GM12892 (cell line): ENCODE measurements at places on chromosomes 3 and 15.
A peak's percentile ranks its signal among the peaks of the same experiment; 100 is the strongest.

DNA sequence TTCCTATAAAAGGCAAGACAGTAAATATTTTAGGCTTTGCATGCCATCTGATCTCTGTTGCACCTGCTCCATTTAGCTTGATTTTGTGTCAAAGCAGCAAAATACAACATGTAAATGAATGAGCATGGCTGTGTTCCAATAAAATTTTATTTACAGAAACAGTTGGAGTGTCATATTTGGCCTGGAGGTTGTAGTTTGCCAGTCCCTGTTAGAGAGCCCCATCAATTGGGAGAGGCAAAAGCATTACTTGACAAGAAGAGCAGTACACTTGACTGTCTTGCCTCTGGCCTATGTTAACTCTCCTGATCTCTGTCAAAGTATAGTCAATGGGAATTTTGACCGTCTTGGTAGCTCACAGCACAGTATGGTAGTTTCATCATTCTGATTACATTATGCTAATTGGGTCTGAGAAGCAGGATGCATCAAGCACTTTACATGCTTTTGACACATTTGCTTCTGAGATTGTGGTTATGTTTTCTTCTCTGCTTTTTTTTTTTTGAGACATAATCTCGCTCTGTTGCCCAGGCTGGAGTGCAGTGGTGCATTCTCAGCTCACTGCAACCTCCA is 35.4 kb downstream of the SLC28A2 start:
- DNase-seq = no peak

DNA sequence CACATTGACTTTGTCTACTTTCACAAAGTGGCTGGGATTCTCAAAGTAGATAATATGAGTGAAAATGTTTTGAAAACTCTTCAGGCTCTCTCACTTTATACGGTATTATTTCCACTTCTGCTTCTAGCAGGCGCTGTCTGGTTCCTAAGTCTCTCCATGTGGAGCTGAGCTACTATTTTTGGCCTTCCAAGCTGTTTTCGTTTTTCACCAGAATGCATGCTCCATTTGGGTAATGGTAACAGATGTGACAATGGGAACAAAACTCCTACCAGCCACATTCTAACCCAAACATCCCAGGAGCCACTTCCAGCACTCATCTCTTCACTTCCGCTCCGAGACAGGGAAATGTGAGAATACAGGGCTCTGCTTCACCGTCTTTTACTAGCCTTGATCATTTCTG is 586.7 kb downstream of the NTRK3 start:
- DNase-seq = no peak

DNA sequence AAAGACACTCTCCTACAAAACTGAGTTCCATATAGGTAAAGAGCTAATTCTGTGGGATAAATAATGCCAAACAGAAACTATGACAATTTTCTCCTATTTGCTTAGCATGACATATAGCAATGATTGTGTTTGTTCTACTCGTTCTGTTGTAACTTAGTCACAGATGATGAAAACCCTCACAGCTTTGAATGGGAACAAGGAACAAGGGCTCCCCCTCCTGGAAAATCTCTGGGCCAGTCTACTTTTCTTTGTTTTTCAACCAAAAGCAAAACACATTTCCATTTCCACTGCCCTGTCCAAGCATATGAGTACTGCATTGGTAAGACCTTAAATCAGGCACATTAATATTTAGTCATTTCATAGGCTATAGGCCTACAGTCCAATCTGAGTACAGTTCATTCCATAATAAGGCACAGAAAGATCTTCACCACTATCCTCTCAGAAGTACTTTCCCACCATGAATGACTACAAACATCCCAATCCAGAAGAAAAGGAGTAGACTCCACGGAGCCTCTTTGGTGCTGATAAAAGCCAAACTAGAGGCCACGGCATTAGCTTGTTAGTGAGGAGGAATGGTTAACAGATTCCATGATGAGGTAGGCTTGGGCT is 67.1 kb downstream of the ATP8B4 start:
- DNase-seq = no peak

- no peak for DNase-seq
Measured at GRCh38 chr3:160224256-160224655, 966 bp upstream of the C3orf80 start.

DNA sequence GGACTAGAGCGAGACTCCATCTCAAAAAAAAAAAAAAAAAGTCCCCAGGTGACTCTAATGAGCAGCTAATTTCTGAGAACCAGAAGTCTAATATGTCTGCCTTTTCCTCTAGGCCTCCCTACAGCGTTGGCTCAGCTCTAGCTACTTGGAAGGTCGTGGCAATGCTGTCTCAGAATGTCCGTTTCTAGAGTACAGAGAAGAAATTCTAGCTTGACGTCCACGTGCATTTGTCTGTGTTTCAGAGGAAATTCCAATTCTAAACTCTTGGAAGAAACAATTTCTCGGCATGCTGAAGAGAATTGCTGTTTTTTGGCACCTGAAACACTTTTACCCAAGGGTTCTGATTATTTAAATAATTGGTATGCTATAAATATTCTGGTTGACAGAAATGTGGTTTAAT is 78.8 kb downstream of the SOX2 start:
- no peak for DNase-seq

DNA sequence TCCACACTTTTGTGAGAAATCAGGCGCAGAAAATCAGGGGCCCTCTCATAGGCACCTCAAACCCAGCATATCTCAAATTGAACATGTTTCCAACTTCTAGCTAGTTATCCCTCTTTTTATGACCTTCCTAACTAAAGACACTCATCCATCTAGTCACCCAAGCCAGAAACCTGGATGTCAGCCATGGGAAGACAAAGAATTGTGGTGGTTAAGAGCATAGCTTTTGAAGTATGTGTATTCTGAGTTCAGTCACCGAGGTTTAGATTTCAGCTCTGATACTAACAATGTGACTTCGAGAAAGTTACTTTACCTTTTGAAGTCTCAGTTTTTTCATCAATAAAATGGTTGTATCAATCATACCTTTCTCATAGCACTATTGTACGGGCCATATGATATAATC is 495.5 kb downstream of the NLGN1 start:
- no peak for DNase-seq

DNA sequence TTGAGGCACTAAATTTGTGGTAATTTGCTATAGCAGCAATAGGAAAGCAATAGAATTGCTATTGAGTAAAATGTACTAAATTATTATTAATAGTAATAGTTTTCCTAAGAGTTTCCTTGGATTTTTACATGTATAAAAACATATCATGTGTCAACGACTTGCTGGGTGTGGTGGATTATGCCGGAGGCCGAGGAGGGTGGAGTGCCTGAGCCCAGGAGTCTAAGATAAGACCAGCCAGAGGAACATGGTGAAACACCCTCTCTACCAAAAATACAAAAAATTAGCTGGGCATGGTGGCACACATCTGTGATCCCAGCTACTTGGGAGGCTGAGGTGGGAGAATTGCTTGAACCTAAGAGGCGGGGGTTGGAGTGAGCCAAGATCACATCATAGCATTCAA is 749.9 kb downstream of the TBL1XR1 start:
- DNase-seq = no peak

GRCh38 chr15:80414546-80415357 is 10.6 kb downstream of the ARNT2 start:
- no peak for DNase-seq

- DNase-seq = no peak
Measured at GRCh38 chr3:10777627-10778026, 38.4 kb upstream of the SLC6A11 start.

- DNase-seq = no peak
Measured at GRCh38 chr3:1783995-1784394, 314.7 kb upstream of the CNTN4 start.

DNA sequence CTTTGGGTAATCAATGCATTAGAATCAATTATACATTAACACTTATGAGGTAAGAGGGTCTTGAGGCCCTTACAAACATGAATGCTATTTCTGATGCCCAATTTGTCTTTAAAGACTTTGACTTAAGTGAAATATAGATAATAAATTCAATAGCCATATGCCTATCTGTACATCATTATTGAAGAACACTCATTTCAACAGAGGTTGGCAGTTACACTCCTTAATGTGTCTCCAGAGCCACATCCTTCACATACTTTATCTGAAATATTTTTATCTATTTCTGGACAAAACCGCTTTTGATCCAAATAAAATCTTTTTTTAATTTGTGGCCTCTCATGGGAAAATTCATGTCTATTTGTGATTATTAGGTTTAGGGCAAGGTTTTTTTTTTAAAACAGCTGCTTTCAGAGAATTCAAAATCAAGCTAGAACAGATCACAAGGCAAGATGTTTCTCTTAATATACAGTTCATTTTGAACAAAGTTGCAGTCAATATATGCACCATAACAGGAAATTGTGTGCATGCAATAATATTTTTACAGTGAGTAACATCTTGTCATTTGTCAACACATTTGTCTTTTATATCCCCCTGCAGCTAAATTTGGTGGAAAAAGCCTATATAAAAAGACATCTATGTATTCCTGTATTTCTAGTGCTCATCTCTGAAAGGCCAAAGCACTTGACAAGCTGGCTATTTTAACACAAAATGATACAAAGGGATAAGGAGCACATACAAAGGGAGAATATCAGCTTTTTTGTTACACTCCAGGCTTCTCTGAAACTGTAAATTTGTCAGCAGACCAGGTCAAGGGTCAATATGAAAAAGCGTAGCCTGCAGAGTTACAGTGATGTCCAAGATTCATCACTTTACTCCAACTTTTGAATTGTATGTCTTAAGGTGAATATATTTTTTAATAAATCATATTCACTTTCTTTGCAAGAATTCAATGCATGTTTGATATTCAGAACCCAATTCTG is 146.2 kb upstream of the DPH6 start:
- DNase-seq = no peak

- no peak for DNase-seq
Measured at GRCh38 chr3:40923143-40923542, 276.2 kb upstream of the CTNNB1 start.

- DNase-seq = no peak
Measured at GRCh38 chr3:111739311-111739911, 119.7 kb upstream of the PHLDB2 start.

- no peak for DNase-seq
Measured at GRCh38 chr3:132134611-132135010, 99.8 kb upstream of the CPNE4 start.

- DNase-seq = no peak
Measured at GRCh38 chr15:39580485-39581241, at the start of gene THBS1. Gene THBS1 (plus strand): TSS chr15:39581079. CDS start chr15:39581858, 779 bp downstream.

DNA sequence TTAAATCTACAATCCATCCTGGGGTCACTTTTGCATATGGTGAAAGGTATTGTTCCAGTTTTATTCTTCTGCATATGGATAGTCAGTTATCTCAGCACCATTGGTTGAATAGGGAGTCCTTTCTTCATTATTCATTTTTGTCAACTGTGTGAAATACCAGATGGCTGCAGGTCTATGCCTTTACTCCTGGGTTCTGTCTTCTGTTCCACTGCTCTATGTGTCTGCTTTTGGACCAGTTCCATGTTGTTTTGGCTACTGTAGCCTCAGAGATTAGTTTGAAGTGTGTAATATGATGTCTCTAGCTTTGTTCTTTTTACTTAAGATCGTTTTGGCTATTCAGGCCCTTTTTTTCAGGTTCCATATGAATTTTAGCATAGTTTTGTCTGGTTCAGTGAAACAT is 795.8 kb downstream of the OTOL1 start:
- no peak for DNase-seq

GRCh38 chr3:40803311-40803710 is 278.6 kb downstream of the ZNF621 start:
- DNase-seq = no peak

GRCh38 chr3:197001972-197002700 is 27.5 kb downstream of the MELTF start:
- peak; percentile 67 for DNase-seq

- peak; percentile 2 for DNase-seq
Measured at GRCh38 chr3:131553495-131554247, 50.9 kb upstream of the MRPL3 start.

DNA sequence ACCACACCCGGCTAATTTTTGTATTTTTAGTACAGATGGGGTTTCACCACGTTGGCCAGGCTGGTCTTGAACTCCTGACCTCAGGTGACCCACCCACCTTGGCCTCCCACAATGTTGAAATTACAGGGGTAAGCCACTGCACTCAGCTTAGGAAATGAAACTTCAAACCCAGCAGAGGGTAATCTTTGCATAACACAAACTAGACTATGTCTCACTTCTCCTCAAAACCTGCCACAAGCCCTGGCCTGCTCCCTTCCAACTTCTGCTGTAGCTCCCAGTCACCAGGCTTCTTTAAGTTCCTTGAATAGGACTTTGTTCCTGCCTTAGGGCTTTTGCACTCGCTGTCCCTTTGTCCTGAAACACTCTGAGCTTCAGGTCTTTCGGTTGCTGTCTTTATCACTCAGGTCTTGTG is 39.2 kb upstream of the SEMA4B start:
- no peak for DNase-seq

GRCh38 chr15:93819826-93820225 is 411.5 kb upstream of the MCTP2 start:
- no peak for DNase-seq

GRCh38 chr15:98154863-98155262 is 194.4 kb downstream of the ARRDC4 start:
- DNase-seq = no peak

- no peak for DNase-seq
Measured at GRCh38 chr15:35741881-35742280, 195.9 kb upstream of the DPH6 start.

DNA sequence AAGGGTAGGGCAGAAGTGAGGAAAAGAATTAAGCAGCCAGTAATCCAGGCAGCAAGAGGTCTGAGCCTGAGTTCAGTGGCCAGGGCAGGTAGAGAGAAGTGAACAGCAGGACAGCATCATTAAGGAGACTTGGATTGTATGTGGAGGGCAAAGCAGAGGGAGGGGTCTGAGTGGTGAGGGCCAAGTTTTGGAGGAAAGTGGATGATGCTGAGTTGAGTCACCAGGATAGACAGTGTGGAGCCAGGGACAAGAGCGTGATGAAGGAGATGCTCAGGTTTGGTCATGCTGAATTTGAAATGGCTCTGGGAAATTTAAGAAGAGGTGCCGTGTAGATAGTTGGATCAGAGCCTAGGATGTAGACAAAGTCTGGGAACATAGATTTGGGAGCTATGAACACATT is 93.1 kb downstream of the ARHGEF26 start:
- DNase-seq = no peak

- DNase-seq = no peak
Measured at GRCh38 chr3:169250000-169250399, 413.5 kb downstream of the MECOM start.
